ENCODE measurements at places on chromosomes 11 and 22. TPM values are rescaled to one million over a fixed set of nuclear protein-coding genes. Genes with fewer than 3 reads are reported as not detected.

DNA sequence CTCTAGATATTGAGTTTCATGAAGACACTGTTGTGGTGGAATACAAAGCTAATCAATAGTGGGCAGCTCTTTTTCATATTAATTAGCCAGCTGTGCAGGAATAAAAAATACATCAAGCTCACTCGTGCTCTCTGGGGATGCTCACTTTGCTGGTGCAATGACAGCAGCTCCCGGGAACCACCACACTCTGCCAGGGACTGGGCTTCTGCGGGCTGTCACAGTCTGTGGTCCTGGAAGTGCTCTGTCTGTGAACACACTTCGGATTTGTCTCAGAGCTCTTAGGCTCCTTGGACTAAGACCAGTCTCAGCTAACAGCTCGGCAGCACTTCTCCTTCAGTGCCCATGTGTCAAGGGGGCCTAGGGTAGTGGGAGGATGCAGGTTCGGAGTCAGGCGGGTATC, 393.5 kb downstream of the TENM4 start:
- DNase-seq, result no peak

DNA sequence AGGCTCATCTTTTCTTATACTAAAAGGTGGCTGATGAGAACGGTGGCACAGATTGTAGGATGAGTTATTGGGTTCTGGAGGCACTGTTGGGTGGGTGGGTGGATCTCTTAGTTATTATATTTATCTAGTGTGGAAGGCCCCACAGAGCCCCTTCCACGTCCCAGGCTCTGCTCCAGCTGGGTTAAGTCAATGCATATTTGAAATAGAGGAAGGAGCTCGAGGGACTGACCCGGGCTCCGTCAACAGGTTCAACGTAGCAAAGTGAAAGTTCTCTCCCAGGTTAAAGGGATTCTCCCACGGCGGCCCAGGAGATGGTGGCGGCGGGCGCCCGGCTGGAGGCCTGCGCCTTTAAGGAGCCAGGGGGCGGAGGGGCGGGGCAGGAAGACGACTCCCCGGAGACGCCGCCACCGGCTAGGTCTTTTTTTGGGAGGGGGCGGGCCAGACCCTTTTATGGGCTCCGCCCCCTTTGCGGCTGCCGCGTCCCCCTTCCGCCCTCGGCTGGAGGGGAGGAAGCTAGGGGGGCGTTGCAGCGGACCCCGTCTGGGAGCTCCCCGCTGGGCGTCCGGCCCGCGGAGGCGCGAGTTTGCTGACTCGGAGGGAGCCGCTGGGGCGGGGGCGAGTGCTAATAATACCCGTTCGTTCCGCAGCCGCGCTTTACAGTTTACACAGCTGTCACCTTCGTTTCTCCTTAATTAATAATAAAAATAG, 1.5 kb upstream of the INPPL1 start:
- peak; percentile 96 for DNase-seq

Gene GALR3
- not detected for total RNA-seq

DNA sequence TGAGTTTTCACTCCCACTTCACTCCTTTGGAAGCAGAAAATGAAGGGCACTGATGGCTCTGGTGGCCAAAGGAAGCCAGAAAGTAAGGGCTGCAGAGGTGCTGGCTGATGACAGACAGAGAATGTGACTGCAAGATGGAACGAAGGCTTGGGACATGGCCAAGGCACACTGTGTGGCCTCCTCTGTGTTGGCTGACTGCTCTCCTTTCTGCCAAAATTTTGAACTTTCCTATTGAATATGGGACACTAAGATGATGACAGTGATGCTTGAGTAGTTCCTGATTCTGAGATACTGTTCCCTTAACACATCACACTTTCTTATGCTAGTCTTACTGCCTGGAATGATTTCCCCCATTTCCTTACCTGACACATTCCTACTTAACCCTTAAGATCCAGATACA, 156.4 kb downstream of the SWAP70 start:
- DNase-seq, result no peak

Gene FEN1
- 132 TPM for total RNA-seq

- DNase-seq, result no peak
These were observed 7.4 kb downstream of the MCM5 start for GRCh38 chr22:35407362-35407761.

Gene APOL4
- total RNA-seq, result not detected

DNA sequence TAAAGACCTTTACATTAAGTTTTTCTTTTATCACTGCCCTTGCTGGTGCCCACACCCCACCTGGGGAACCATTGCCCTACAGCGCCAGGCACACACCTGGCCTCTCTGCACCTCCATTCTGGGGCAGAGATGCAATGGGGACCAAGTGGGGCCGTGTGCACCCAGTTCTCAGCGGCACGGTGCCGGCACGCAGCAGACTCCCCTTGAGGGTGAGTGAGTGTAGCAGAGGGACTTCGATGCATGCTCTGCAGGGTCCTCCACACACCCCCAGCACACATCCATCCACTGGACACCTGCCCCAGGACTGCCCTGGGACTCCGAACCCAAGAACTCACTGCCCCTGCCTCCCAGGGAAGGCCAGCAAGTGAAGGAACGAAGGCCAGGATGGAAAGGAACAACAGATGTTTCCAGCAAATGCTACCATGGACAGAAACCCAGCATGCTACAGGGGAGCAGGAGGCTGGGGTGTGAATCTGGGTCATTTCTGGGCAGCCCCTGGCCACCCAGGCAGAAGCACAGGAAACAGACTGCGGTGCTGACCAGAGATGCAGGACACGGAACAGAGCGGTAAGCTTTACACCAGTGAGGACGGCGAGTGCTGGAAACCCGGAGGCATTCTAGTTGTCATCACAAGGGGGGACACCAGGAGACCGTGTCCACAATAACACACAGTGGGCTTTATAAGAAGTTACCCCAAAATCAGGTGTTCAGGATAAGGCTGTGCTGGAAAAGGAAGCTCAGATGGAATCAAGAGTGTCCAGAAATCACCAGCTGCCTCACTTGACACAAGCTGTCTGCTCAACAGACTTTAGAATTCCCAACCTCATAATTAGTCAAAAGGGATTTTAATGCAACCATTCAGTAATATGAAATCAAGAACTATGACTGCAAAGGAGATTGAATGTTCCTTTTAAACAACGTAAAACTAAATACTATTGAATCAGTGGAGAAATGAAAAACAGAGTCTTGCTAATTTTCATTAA, 32.7 kb upstream of the MOB2 start:
- no peak for DNase-seq

GRCh38 chr22:49404576-49405241, 423.0 kb downstream of the BRD1 start:
- DNase-seq, result no peak

DNA sequence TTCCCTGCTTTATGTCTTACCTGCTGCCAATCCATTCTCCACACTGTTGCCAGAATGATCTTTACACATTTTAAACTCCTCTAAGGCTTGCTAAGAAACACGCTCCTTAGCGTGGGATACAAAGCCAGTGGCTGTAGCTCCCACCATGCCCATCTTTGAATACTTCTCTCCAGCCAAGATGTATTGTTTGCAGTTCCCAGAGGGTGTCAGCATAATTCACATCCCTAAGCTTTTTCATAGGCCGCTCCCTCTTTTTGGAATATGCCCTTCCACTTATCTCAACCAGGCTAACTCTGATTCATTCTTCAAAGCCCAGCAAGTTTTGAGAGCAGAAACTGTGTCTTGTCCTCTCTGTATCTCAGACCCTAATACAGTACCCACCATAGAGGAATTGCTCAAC, 8.1 kb upstream of the UPK2 start:
- DNase-seq, result peak; percentile 32

DNA sequence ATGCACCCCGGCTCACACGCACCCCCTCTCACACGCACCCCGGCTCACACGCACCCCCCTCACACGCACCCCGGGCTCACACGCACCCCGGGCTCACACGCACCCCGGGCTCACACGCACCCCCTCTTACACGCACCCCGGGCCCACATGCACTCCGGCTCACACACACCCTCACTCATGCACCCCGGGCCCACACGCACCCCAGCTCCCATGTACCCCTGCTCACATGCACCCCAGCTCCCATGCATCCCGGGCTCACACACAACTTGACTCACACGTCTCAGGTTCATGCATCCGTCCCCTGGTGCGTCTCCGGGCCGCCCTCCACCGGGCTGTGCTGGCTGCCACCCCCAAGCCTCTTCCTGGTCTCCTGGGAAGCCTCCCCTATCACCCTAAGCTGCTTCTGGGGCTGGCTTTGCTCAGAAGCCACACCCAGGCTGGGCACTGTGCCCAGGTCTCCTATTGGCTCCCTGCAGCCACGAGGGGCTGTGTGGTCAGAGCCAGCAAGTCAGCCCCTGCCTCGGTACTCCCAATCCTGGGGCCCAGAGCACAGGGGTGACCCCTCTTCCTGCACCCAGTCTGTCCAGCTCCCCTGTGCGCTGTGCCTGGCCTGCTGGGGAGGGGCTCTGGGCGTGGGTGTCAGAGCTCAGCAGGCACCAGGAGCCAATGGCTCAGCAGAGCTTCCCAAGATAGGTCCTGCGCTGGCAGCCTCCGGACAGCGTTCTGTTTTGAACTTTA, 16.9 kb downstream of the TSPAN4 start:
- peak; percentile 26 for DNase-seq

DNA sequence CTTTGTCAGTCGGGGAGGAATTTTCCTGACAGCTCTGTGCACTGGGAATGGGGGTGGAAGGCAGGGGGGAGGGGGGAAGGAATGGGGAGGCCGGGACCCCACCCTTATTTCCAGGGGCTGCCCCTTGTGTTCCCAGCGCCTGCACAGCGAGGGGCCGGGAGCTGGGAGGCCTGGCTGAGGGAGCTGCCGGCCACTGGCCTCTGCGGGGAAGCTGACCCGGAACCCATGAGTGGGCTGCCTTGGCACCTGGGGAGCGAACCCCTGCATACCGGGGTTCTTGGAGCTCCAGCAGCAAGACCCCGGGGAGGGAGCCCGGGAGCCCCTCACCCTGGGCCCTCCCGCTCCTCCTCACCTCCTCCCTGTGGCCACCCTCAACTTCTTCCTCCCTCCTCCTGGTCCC, 3.5 kb downstream of the H19 start:
- DNase-seq, result no peak

Gene CD248
- not detected for total RNA-seq

DNA sequence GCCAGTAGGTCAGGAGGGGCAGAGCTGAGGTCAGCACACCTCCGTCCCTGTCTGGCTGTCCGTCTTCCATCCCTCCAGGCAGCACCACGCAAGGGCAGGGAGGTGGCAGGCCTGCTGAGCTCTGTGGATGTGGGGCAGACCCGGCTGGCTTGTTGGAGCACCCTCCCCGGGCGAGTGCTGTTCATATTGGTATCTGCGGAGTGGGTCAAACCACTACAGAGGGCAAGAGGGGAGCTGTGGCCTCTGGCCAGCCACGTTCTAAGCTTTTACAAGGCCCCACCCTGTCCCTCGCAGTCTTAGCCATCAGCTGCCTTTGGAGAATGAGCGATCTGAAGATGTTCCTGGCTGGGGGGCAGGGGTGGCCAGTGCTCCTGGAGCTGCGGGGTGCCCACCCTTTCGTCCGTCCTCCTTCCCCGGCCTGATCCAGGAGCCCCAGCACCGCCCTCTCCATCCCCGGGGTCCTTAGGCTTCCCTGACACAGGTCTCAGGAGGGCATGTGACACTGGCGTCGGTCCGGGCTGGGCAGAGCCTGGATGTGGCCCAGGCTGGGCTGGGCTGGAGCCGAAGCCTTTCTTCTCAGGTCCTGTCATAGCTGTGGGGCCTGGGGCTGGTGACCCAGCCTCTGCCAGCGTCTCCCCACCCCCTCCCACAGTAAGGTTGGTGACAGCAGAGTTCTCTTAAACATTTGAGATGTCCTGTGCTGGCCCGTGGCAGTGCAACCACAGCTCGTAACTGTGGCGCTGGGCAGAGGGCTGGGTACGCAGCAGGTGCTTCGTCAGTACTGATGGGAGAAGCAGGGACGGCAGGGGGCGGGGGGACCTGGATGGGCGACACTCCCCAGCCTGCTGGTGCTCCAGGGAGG, 31.7 kb upstream of the GRAMD4 start:
- DNase-seq, result no peak

Gene FOLR2
- total RNA-seq, result not detected

Gene ADAMTS8
- total RNA-seq, result 0.12 TPM

GRCh38 chr11:117465236-117465997, 137.8 kb downstream of the CEP164 start:
- DNase-seq, result no peak

GRCh38 chr11:92253421-92253820, 28.8 kb downstream of the FAT3 start:
- no peak for DNase-seq

DNA sequence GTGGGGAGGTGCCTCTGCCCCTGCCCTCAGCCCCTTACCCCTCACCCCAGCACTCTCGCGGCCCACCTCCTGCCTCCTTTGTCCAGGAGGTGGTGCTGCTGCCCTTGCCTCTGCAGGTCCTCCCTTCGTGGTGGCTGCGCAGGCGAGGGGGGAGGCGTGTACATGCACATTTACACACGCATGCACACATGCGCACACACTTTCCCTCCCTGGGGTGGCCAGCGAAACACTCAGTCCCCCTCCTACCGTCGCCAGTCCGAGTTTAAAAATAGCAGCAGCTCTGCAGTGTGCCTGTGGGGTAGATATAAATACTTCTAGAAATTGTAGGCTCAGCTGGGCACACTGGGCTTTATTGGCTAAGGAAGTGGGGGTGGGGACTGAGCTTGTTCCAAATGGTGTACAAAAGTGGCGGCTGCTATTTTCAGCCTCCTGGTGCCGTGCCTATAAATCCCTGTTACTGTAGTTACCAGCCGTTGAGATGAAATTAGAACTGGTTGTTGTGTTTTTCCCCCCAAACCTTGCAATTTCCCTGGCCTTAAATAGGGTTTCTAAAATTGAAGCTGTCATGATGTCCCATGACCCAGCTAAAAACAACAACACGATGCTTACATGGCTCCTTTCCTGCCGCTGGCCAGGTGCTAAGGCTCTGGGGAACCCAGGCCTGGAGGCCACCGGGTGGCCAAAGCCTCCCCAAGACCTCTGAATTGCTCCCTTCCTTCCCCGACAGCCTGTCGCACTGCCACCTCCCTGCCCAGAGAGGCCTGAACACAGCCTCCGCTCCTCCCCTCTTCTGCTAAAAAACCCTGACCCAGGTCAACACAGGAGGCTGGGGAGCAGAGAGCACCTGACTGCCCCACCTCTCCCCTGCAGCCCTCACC, 12.4 kb downstream of the PICK1 start:
- DNase-seq, result no peak

DNA sequence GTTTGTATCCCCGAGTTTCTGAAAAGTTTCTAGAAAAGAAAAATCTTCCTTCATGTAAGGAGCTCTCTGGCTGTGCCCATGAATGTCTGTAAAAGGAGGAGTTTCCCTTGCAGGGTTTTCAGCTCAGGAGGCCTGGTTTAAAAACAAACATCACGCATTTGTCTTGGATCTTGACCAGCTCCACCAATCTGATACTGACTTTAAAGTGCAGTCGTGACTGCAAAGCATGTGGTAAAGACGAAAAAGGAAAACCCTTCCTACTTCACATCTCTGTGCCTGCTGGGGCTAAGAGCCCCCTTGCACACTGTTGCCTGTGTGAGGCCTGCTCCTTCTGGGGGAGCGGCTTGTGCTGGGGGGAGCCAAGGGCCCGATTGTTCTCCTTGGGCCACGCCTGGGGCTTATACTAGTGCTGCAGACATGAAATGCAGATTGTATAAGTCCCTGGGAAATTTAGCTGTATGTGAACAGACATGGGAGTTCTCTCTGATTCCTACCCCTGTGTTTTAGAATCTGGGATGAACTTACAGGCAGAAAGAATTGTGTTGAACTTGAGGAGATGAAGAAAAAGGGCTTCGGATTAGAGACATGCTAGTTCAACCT, 62.1 kb downstream of the ADAMTS15 start:
- DNase-seq, result peak; percentile 70
